Gastroesophageal sphincter (tissue), 4 donors: ENCODE measurements at places on chromosomes 11 and 22. TPM values are rescaled to one million over a fixed set of nuclear protein-coding genes. Genes with fewer than 3 reads are reported as not detected.

Gene UBQLNL
- total RNA-seq, result not detected

- H3K27me3 ChIP-seq, result no peaks in the 10 kb centered on the region
- no peak overlapping the region for H3K4me3 ChIP-seq
- no peaks in the 10 kb centered on the region for H3K36me3 ChIP-seq
- no peaks in the 10 kb centered on the region for H3K4me1 ChIP-seq
- no peak for ATAC-seq
These were observed 435.5 kb downstream of the LUZP2 start for GRCh38 chr11:24932110-24933000.

- H3K4me1 ChIP-seq, result no peaks in the 10 kb centered on the region
- peaks cover 41% of the 10 kb centered on the region for H3K27me3 ChIP-seq
- no peak overlapping the region for H3K4me3 ChIP-seq
- ATAC-seq, result no peak
These were observed 102.4 kb upstream of the SERPIND1 start for GRCh38 chr22:20671409-20672081.

- no peaks in the 10 kb centered on the region for H3K36me3 ChIP-seq
- no peaks in the 10 kb centered on the region for H3K27me3 ChIP-seq
- no peak for ATAC-seq
- no peak overlapping the region for H3K4me3 ChIP-seq
- H3K27ac ChIP-seq, result no peak overlapping the region
These were observed 74.6 kb upstream of the FAT3 start for GRCh38 chr11:92149996-92150395.

DNA sequence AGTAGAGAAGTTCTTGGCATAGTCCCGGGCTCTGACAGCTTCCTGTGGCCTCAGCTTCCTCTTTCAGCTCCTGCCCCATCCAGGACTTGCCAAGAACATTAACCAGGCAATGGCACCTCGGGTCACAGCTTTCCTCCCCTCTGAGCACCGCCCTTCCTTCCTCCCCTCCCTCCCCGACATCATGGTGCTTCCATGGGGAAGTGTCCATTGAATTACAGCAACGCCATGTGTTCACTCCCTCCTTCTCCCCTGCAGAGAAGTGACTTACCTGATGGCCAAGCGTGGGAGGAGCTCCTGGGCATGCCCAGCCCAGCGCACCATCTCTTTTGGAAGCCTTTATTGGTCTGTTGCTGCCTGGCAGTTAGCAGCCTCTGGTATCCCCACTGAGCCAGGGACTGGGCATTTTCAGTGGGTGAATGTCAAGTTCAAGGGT lies 25.8 kb upstream of the DAGLA start:
- H3K4me1 ChIP-seq, result no peaks in the 10 kb centered on the region
- no peak overlapping the region for H3K27ac ChIP-seq
- no peak overlapping the region for H3K4me3 ChIP-seq
- H3K27me3 ChIP-seq, result peaks cover 46% of the 10 kb centered on the region
- ATAC-seq, result peak; percentile 80
- no peaks in the 10 kb centered on the region for H3K36me3 ChIP-seq
